ENCODE measurements at places on chromosomes 12 and 14.
A peak's percentile ranks its signal among the peaks of the same experiment; 100 is the strongest.

GRCh38 chr12:15580431-15580830, 208.8 kb downstream of the EPS8 start:
- peak; percentile 42 for DNase-seq

DNA sequence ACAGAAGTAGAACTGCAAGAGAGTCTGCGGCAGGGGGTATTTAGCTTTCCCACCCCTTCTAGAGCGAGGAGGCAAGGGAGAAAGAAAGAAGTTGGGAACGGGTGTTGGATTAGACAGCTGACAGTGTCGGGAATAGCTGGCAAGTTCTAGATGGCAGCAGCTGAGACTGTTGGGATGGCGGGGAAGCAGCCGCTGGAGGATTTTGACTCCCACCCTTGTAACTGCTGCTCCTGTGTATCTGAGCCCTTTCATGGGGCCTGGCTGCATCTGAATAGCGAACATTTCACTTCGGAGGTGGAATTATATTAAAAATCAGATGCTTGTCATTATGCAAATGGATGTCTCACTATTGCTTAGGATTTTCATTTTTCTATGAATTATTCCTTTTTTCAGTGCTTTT, 104.6 kb downstream of the AACS start:
- no peak for DNase-seq

- no peak for DNase-seq
Observed at GRCh38 chr12:29521951-29522350, 24.5 kb upstream of the OVCH1 start.

DNA sequence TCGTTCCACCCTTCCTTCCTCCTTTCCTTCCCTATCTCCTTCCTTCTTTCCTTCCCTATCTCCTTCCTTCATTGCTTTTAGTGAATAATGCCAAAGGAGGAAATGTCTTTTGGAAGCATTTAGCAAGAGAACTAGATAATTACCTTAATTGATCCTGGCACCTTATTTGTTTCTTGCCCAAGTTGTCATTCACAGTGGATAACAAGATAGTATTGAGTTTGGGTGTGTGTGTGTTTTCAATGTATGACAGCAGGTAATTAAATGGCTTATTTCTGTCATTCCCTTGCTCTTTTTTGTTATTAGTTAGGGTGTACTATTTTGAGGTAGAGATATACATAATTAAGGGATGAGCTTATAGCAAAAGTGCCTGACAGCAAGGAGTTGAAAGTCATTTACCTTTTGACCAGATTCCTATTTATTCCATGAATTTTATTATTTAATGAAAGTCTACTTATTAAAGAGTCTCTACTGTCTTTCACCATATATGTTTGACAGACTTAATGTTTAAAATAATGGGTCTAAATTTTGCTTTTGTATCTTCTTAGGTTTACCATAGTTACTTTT, 30.2 kb downstream of the EID3 start:
- no peak for DNase-seq

DNA sequence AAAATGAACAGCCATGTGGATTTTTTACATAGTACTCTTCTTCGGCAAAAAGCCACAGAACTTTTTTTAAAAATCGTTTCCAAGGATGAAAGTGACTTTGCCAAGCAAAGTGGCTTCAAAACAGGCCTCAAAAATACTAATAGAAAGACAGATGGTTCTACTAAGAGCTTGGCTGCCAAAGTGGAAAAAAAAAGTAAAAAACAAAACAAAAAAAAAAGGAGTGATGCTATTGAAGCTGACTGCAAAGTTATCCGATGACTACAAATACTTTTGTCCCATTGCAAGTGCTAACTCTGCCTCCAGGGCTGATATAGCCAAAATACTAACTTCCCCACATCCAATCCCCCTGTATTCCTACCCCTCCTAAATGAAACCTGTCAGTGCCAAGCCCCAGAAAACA, 277.6 kb downstream of the SOX5 start:
- DNase-seq = no peak

GRCh38 chr14:60563113-60563512, 54.2 kb downstream of the SIX6 start:
- DNase-seq = no peak

- no peak for DNase-seq
Observed at GRCh38 chr12:113109872-113110599, 25.5 kb downstream of the RASAL1 start.

DNA sequence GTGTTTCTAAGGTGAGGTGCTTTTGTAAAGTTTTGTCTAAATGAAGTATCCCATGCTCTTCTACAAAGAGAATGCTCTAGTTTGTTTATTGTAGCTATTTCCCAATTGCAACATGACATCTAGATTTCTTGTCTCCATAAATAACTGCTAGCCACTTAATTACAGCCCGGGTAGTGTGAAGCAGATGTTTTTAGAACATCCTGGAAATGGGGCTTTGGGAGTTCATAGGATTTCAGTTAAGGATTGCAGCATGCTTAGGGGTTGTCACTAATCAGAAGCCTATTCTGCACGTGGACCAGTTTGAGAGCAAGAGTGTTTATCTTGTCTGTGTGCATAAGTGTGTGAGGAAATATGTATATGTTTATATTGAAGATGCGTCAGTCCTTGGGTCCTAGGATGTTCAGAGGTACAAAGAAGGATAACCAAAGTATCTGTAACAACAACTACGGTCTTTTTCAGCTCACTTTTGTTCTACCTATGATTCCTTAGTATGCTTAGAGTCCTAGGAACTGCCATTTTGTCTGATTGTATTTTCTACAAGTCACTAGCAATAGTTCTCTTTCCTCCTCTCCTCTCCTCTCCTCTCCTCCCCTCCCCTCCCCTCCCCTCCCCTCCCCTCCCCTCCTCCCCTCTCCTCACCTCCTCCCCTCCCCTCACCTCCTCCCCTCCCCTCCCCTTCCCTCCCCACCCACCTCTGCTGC, 135.3 kb downstream of the ACSS3 start:
- DNase-seq = no peak

- no peak for DNase-seq
Observed at GRCh38 chr14:68244262-68244980, 424.8 kb downstream of the RAD51B start.

DNA sequence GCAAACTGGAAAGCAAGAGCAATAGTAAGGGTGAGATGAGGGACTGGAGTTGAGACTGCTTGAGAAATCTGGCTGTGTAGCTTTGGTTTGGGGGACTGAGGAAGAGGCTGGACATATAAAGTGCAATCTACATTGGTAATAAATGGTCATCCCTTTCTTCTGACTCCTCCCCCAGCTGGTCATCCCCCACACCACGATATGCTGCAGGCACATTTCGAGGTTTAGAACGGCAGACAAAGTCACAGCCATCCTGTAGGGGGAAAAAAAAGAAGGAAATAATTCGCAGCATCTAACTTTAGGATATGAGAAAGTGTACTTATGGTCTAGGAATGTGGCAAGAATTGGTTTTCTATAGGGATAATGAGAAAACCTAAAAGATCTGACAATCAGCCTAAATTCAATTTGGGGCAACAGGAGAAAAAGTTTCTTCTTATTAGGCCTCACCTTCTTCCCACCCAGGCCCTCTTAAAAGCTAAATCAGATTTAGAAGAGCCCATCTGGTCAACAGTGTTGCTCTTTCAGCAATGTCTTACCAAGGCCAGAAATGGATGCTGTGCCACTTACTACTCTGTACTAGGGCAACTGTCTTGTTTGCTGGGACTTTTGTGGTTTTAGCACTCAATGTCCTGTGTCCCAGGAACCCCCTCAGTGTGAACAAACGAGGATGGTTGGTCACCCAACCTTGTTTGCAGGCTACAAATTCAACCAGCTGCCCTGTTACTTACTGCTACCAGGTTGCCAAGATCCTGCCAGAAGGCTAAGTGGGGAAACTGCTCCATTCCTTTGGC, 7.6 kb downstream of the M6PR start:
- no peak for DNase-seq

- no peak for DNase-seq
Observed at GRCh38 chr12:49558526-49558925, 9.4 kb downstream of the MCRS1 start.

- no peak for DNase-seq
Observed at GRCh38 chr14:36271939-36272907, 48.2 kb downstream of the MBIP start.

- DNase-seq = no peak
Observed at GRCh38 chr14:31357279-31357678, 63.1 kb downstream of the HEATR5A start.

GRCh38 chr12:112430929-112431328, 12.2 kb downstream of the PTPN11 start:
- no peak for DNase-seq

GRCh38 chr12:8950702-8951478, 1.4 kb upstream of the M6PR start:
- DNase-seq = no peak

DNA sequence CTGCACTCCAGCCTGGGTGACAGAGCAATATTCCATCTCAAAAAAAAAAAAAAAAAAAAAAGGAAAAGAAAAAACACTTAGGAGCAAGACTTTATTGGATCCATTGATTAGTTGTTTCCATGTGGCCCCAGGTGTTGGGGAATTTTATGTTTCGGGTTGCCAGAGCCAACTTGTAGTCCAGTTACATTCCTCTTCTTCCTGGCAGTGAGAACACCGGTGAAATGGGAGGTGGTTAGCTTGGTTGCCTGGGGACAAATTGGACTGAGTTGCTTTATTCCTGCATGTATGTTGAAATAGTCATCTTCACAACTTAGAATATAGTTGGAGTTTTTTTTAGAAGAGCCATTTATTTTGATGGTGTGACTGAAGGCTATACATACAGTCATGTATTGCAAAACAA, 12.6 kb downstream of the RCOR1 start:
- no peak for DNase-seq

- no peak for DNase-seq
Observed at GRCh38 chr14:95353664-95354063, 34.0 kb upstream of the CLMN start.

GRCh38 chr14:80958226-80958625, 2.8 kb downstream of the TSHR start:
- no peak for DNase-seq

DNA sequence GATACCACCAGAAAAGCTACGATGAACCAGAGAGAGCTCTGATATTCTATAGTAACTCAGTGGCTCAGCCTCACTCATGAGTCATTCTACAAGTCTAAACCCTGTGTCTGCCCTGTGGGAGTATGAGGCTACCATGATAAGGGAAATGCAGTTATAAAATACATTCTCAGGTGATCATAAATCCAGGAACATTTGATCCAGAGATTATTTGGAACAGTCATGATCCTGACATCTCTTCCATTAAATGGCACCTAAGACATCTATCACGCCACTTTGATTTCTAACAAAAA, 202.6 kb upstream of the RASSF8 start:
- DNase-seq = no peak

- no peak for DNase-seq
Observed at GRCh38 chr12:116745554-116745953, 7.4 kb downstream of the RNFT2 start.

DNA sequence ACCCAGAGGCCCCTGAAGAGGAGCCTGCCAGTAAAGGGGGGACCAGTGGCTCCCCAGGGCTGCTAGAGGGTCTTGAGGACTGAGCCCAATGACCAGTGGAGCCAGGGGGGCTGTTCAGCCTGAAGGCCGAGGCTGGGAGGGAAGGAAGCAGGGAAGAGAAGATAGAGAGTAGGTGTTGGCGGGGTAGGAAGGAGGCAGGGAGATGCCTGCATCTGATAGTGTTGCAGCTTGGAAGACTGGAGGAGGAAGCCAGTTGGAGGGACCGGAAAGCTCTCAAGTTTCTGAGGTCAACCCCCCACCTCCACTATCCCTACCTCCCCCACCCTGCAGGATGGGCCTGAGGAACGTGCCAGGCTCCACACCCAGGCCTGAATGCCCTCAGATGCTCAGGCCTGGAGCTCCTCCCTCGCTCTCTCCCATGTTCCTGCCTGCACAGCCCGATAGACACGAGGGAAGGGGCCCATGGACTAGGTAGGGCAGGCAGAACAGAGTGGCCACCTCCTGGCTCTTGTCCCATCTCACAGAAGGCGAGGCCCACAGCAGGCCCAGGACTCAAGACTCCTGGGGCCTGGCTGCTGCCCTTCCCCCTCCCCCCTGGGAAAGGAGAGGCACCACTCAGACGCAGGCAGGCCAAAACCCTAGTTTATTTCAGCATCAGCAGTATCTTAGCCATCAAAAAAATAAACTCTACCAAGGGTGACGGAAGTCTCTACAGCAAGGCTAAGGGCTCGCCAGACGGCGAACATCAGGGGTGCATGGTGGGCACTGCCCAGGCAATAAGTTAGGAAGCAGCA, 3.4 kb downstream of the CKB start:
- no peak for DNase-seq

GRCh38 chr12:19847294-19848059, 408.2 kb downstream of the AEBP2 start:
- no peak for DNase-seq

DNA sequence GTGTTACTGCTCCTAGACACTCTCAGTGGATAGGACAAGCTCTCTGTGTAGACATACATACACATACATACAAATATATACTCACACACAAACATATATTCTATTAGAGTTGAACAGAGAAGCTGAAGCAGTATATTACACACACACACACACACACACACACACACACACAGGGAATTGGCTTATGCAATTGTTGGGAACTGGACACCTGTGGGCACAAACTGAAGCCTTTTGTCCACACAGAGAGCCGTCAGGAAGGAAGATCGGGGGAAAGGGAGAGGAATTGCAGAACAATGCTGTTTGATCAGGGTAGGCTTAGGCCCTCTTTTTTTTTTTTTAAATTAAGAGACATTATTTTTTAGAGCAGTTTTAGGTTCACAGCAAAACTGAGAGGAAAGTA, 180.7 kb upstream of the DDHD1 start:
- no peak for DNase-seq

GRCh38 chr14:40317690-40318089, 885.5 kb upstream of the FBXO33 start:
- no peak for DNase-seq

GRCh38 chr12:91866566-91866965, 279.1 kb downstream of the BTG1 start:
- no peak for DNase-seq

- no peak for DNase-seq
Observed at GRCh38 chr12:87687362-87687761, 341.8 kb downstream of the C12orf50 start.

- no peak for DNase-seq
Observed at GRCh38 chr12:5396541-5396940, 35.4 kb upstream of the NTF3 start.

DNA sequence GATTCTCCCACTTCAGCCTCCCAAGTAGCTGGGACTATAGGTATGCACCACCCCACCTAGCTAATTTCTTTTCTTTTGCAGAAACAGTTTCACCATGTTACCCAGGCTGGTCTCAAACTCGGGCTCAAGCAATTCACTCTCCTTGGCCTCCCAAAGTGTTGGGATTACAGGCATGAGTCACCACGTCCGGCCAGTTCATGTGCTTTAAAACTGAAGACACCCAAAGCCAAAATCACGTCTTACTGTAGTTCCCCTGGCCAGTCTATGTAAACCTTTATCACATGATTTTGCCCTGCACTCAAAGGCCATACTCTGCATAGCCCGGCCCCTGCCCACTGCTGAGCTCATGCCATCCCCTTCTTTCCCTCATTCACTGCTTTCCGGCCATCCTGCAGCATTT, 4.5 kb downstream of the ALKBH2 start:
- no peak for DNase-seq
